ENCODE measurements at places on chromosomes 2 and 18.

DNA sequence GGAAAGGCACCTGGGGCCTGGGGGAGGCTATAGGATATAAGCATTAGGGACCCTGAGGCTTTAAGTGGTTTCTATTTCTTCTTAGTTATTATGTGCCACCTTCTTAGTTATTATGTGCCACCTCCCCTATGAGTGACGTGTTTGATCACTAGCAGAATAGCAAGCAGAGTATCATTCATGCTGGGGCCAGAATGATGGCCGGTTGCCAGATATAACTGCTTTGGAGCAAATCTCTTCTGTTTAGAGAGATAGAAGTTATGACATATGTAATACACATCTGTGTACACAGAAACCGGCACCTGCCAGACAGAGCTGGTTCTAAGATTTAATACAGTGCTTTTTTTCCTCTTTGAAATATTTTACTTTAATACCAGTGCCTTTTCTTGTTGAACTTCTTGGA, 29.4 kb downstream of the LIPG start:
- no peak for DNase-seq

GRCh38 chr2:204492417-204492816, 52.9 kb upstream of the PARD3B start:
- no peak for DNase-seq

DNA sequence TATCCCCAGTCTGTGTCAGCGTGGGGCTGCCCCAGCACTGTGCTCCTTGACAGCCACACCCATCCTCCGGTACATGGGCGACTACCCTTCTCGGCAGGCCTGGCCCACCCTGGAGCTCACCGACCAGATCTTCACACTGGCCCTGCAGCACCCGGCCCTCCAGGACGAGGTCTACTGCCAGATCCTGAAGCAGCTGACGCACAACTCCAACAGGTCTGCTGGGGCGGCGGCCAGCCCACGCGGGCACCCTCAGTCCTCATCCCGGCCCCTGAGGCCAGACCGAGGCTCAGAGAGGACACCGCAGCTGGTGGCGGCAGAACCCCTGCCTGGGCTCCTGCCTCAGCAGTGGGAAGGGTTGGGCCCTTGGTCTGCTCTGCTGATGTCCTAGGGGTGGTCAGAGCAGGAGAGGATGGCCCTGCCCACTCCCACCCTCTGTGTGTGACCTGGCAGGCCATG, 14.4 kb upstream of the GPR17 start:
- no peak for DNase-seq

- DNase-seq: no peak
Measured at GRCh38 chr2:96764253-96764637, 3.5 kb downstream of the CNNM4 start.

DNA sequence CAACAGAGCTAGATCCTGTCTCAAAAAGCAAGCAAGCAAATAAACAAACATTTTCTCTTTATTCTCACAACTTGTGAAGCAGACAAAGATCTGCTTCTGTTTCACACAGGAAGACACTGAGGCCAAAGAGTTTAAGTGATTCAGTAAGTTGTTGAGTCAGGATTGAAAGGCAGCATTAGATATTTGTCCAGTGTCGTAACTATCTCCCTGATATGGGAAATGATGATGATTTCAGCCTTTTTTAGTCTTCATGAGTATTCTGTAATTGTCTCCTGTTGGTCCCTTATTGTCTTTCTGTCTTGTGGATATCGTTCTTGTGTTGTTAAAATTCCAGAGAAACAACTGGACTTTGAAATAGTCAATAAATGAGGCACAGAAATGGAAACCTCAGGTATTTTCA, 59.6 kb downstream of the GATA6 start:
- no peak for DNase-seq

GRCh38 chr2:235229236-235229635, 264.6 kb upstream of the AGAP1 start:
- DNase-seq: no peak

- no peak for DNase-seq
Measured at GRCh38 chr2:86223927-86224560, 24.8 kb downstream of the MRPL35 start.

Measured in ascending aorta (tissue), 2 donors.